ENCODE measurements at places on chromosomes 5 and 9. TPM values are rescaled to one million over a fixed set of nuclear protein-coding genes. Genes with fewer than 3 reads are reported as not detected.

The URM1 gene
- 39.4 TPM for total RNA-seq

The SLC34A1 gene
- not detected for total RNA-seq

The IL31RA gene
- 14.0 TPM for total RNA-seq

The EPB41L4B gene
- 0.32 TPM for total RNA-seq

The TMEM252 gene
- total RNA-seq, result not detected

The PDCD1LG2 gene
- total RNA-seq, result 20.1 TPM

The FBLL1 gene
- 0.65 TPM for total RNA-seq

The GMCL2 gene
- total RNA-seq, result not detected

The ARSI gene
- total RNA-seq, result 12.0 TPM

The HSPB3 gene
- total RNA-seq, result 5.8 TPM

The GBGT1 gene
- 5.8 TPM for total RNA-seq

The PPP3R2 gene
- not detected for total RNA-seq

The THBS4 gene
- 5.0 TPM for total RNA-seq

The TPRN gene
- 8.9 TPM for total RNA-seq

The SPAAR gene
- not detected for total RNA-seq

The COL15A1 gene
- 29.7 TPM for total RNA-seq

The FCN2 gene
- not detected for total RNA-seq

The PCDHA13 gene
- total RNA-seq, result 0.36 TPM

The SLC34A3 gene
- total RNA-seq, result under 0.01 TPM

The PCDHB2 gene
- total RNA-seq, result 6.8 TPM
